ENCODE measurements at places on chromosomes 12 and 14.

DNA sequence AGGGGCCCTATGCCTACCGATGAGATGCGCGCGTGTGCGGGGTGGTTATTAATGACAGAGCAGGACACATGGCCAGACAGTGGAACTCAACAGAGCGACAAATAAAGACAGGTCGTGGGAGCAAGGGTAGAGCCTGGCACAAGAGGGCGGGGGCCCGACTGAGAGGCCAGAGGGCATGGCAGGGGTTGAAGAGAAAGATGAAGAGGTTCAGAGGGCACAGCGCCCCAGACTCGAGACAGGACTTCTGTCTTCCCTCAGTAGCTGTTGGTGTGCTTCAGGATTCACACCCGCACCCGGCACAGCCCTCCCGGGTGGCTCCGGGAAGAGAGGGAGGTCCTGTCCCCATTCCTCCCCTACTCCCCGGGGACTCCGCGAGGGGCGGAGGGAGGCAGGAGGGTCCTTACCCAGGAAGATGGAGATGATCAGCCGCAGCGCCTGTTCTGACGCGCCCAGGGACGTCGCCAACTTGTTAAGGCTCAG lies 366 bp downstream of the LPCAT3 start:
- no peak for DNase-seq

- no peak for DNase-seq
These were observed 212.0 kb downstream of the CACNA1C start for GRCh38 chr12:2264651-2265232.

GRCh38 chr12:56839915-56840325 lies 76.8 kb downstream of the HSD17B6 start:
- peak; percentile 67 for DNase-seq

- DNase-seq = no peak
These were observed 117.4 kb downstream of the EML1 start for GRCh38 chr14:99910337-99911309.

GRCh38 chr12:117685110-117685926 lies 283.5 kb downstream of the KSR2 start:
- no peak for DNase-seq

GRCh38 chr12:70551731-70552130 lies 85.5 kb downstream of the PTPRB start:
- DNase-seq = no peak

- no peak for DNase-seq
These were observed 10.1 kb upstream of the CACNA2D4 start for GRCh38 chr12:1928439-1929121.

- DNase-seq = no peak
These were observed at the start of gene CCDC197 for GRCh38 chr14:93997082-93997481. Gene CCDC197 (plus strand): TSS chr14:93997301. CDS start chr14:93998132, 831 bp downstream.

DNA sequence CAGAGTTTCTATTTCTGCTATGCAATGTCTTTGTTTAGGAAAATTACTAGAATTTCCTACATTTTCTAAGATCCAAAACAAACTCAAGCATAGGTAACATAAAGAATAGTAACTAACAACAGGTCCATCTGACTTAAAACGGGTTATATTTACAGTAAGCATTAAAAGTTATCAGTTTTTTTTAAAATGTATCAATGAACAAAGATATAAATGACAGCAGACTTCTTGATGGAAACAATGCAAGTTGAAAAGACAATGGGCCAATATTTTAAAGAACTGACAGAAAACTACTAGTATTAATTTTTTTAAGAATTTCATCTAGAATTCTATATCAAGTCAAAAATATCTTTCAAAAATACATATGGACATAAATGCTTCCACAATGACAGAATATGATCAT lies 367.1 kb upstream of the MGAT4C start:
- DNase-seq = no peak

- DNase-seq = no peak
These were observed 199.0 kb downstream of the EXOC5 start for GRCh38 chr14:57069702-57070101.

GRCh38 chr12:81727391-81727790 lies 31.8 kb downstream of the PPFIA2 start:
- DNase-seq = no peak

- DNase-seq = no peak
These were observed 76.7 kb downstream of the TMEM121 start for GRCh38 chr14:105602799-105603793.

DNA sequence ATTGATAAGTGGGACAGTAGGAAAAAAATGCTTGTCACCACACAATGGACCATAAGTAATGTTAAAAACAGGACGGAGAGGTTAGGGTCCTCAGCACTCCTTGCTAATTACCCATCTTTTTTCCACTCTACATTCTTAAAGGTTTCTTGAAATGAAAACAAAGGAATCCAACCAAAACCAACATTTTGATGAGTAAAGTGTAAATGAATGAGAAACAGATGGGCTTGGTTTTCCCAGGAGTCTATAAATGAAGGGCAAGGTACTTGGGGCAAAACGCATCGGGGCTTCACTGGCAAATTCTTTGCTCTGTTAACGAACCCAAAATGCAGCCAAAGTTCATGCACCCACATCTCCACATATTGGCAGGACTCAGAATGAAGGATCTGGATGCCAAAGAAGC lies 129.2 kb upstream of the BMP4 start:
- DNase-seq = no peak

GRCh38 chr12:102950950-102951619 lies 6.4 kb upstream of the ASCL1 start:
- no peak for DNase-seq

GRCh38 chr14:91029456-91030217 lies 30.8 kb downstream of the RPS6KA5 start:
- no peak for DNase-seq

GRCh38 chr12:22687361-22688076 lies 62.5 kb downstream of the ETNK1 start:
- DNase-seq = no peak

DNA sequence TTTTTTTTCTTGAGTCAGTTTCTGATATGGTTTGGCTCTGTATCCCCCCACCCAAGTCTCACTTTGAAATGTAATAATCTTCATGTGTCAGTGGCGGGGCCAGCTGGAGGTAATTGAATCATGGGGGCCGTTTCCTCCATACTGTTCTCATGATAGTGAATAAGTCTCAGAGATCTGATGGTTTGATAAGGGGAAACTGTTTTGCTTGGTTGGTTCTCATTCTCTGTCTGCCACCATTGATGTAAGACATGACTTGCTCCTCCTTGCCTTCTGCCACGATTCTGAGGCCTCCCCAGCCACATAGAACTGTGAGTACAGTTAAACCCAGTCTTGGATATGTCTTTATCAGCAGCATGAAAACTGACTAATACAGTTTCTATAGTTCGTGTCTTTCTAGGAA lies 42.9 kb downstream of the WNK1 start:
- DNase-seq = no peak

DNA sequence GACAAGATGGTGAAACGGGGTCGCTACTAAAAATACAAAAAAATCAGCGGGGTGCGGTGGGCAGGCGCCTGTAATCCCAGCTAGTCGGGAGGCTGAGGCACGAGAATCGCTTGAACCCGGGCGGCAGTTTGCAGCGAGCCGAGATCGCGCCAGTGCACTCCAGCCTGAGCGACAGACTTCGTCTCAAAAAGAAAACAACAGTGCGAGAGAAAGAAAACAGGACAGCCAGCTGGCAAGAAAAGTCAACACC lies 633 bp upstream of the RNU4-2 start:
- DNase-seq = no peak

GRCh38 chr14:90780519-90780918 lies 35.7 kb downstream of the TTC7B start:
- peak; percentile 62 for DNase-seq

DNA sequence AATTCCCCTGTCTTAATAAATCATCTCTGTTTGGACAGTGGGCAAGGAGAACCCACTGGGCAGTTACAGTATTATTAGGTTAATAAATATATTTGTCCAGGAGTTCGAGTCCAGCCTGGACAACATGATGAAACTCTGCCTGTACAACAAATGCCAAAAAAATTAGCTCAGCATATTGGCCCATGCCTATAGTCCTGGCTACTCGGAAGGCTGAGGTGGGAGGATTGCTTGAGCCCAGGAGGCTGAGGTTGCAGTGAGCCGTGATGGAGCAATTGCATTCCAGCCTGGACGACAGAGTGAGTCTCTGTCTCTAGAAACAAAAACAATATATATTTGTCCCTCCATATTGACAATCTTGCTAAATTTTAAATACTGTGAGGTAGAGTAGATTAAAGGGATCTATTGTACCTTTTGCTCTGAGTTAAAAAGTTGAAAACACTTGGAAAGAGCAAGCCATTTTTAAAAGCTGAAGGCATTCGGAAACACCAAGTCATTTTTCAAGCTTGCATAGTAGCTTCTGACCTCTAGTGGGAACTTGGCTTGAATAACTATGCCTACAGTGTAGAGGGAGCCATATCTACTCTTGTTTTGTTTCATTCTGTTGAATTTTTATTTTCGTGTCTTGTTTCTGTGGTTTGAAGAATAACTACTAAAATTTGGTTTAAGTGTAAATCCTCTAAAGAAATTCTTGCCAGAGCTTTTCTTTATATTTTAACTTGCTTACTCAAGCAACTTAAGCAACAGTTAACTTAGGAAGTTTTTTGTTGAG lies 14.6 kb upstream of the EEA1 start:
- no peak for DNase-seq

DNA sequence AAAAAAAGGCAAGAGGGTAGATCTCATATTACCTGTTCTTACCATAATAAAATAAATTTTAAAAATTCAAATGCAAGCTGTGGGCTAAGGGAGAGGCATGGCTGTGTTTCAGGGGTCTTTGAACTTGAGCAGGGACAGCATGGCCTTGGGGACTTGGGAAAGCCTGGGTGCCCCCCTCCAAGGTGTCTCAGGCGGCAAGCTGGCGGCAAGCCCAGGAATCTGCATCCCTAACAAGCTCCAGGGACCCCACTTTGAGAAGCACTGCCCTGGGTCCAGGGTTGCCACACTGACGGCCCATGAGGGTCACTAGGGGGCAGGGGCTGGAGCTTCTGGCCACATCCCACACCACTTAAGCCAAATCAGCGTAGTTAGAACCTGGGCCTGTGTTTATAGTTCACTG lies 193.8 kb downstream of the SLC15A4 start:
- no peak for DNase-seq

GRCh38 chr14:84622357-84622756 lies 907.6 kb upstream of the FLRT2 start:
- DNase-seq = no peak

- DNase-seq = no peak
These were observed 58.8 kb upstream of the AP4S1 start for GRCh38 chr14:30966415-30967363.

DNA sequence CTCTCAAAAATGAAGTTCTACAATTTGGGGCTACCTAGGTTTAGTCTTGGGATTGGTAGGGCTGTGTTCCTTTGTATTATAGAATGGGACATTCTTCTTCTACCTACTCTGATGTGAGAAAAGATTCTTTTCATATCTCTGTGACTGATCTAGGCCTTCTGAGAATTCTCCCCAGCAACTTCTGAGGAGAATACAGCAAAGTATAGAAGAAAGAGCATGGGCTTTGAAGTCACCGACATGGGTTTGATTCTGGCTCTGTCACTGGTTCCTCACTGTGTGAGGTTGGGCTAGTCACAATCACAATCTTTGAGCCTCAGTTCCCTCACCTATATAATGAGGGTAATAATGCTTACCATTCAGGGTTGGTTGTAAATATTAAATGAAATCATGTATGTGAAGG lies 5.0 kb downstream of the ATN1 start:
- no peak for DNase-seq

GRCh38 chr14:95146079-95146771 lies 11.1 kb downstream of the DICER1 start:
- no peak for DNase-seq

DNA sequence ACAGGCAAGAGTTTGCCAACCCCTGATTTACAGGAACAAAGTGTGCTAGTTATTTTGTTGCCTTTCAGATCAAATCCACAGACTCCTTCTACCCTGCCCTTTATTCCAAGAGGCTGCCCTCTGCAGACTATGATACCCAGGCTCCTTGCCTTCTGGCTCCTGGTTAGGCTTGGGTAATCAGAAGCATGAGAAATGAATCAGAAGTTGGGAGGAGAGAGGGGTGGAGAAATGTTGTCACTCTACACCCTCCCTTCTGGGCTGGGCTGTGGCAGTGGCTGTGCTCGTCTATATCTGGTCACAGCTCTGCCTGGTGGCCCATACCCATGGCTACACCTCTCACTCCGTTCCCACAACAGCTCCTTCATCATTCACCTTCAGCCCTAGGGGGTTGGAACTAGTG lies 204.6 kb upstream of the PLXNC1 start:
- DNase-seq = no peak

DNA sequence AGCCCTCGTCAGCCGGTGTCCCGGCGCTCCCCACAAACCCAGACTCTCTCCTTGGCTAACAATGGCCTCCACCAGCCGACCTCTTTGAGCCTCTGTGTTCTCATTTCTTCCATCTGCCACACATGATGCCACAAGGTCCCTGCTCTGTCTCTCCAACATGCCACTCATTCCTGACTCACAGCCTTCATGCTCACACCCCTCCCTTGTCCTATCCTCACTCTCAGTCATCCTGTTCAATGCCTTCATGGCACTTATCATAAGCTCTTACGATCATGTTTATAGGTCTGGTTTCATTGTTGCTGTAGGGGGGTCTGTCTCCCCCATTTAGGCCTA lies 9.6 kb upstream of the SERPINA11 start:
- DNase-seq = no peak

DNA sequence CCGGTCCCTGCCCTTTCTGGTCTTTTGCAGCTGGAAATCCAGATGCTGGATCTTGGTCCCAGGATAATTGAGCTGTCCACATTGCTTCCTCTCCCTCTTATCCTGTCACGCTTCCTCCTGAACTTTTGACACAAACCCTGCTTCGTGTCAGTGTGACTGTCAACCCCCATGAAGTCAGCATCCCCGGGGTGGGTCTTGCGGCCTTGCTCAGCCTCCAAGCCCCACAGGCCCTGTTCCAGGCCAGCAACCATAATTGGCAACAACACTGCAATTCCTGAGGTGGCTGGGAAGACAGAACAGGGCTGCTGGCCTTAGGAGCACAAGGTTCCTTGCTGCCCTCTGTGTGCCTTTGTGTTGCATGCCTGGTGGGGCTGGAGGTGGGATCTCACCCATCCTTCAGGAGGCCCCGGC lies 74.9 kb downstream of the NTF3 start:
- peak; percentile 34 for DNase-seq

GRCh38 chr14:104801520-104802393 lies 856 bp downstream of the ZBTB42 start:
- DNase-seq = no peak

GRCh38 chr14:58078471-58078870 lies 73.5 kb downstream of the ARMH4 start:
- DNase-seq = no peak

GRCh38 chr14:51283402-51284085 lies 43.5 kb downstream of the TMX1 start:
- DNase-seq = no peak

GRCh38 chr14:68730811-68731425 lies 61.9 kb downstream of the ZFP36L1 start:
- DNase-seq = no peak
